Activated CD4-positive, alpha-beta T cell treated with anti-CD3 and anti-CD28 coated beads, Interleukin-2, amount 50 U/mL, for 16 hours (primary cell): ENCODE measurements at places on chromosomes 7 and 10.

- peak; percentile 25 for DNase-seq
Observed at GRCh38 chr7:37284805-37285231, 163.8 kb downstream of the ELMO1 start.

GRCh38 chr10:131915990-131916766 is 15.4 kb downstream of the PPP2R2D start:
- no peak for DNase-seq

DNA sequence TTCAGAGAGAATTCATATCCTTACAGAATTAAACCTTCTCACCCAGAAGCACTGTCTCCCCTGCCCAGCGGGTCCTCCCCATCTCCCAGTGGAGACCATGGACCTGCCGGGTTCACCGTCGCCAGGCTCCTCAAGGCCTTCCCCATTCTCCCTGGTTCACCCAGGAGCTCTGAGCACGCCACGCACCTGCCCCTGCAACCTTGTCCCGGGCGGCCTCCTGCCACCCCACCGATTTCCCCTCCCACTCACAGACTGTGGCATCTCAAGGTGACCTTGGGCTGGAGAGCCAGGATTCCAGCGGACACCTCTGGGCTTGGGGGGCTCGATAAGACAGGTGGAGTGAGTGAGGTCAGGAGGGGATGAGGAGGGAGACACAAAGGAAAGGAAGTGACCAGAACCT is 135.3 kb downstream of the PTPRN2 start:
- no peak for DNase-seq

DNA sequence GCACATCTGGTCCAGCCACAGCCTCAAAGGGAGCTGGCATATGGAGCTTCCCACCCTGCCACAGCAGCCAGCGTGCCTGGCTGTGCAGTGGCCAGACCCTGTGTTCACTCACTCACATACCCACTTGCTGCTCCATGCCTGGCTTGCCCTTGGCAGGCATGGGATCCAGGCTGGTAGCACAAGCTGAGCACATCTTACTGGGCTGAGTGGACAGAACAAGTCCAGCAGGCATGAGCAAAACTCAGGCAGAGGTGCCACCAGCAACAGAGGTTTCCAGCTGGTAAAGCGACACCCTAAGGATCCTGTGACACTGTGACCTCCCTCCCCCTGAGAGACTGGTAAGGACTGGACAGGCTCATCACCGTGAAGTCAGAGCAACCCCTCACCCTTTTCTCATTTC is 25.1 kb downstream of the SVIL start:
- DNase-seq = no peak

DNA sequence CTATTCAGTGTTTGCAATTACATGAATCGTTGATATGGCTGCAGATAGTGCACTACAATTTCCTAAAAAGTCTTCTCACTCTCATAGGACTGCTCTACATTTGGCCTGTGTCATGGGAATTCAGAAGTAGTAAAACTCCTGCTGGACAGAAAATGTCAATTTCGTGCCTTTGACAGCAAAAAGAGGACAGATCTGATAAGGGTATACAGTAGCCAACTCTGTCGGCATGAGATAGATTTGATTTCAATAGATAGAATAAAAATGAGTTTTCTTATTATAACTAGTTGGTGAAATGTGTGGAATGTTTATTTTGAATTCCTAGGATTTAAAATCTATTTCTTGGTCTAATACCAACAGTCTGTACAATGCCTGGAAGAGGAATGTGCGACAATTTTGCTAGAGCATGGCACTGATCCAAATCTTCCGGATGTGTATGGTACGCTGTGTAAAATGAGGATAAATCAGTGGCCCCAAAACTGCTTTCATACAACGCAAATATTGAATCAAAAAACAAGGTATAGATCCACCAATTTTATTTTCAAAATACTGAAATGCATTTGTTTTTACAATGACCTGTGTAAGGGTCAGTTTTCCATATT is 133.5 kb upstream of the CDK13 start:
- no peak for DNase-seq

GRCh38 chr10:36053775-36054174 is 411.7 kb upstream of the FZD8 start:
- no peak for DNase-seq

DNA sequence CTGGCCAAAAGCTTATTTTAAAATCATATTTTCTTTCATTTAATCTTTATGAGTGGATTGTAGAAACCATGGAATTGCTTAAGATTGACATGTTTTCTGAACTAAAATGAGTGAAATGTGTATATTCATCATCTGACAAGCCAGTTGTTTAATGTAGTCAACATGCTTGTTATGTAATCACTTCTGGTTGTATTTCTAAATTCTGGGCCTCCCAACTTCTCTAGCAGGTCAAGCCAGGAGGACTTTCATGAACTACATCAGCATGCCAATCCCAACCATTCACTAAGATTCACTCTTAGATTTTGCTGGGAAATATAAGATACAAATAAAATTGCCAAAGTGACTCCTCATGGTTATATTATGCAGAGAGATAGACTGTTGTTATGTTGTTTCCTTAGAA is 21.1 kb upstream of the MAP3K8 start:
- no peak for DNase-seq

DNA sequence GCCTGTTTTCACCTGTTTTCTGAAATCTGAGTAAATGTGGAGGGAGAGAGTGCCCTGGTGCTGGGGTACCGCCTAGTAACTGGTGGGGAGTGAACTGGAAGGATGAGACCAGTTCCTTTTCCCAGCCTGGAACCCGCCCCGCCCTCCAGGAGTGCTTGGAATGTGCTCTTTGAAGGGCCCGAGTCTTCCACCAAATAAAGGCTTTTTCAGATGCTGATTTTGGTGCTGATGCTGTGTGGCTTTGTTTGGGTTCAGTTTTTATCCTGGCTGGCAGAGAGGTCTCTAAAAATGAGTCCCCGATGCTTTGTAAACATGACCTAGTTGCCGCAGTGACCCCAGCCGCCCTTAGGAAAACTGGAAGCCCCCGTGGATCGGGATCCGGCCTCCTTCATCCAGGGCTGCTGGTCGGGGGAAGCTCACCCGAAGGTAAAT is 25.9 kb downstream of the FOXK1 start:
- no peak for DNase-seq

- no peak for DNase-seq
Observed at GRCh38 chr7:87151729-87152111, 533 bp upstream of the DMTF1 start.

DNA sequence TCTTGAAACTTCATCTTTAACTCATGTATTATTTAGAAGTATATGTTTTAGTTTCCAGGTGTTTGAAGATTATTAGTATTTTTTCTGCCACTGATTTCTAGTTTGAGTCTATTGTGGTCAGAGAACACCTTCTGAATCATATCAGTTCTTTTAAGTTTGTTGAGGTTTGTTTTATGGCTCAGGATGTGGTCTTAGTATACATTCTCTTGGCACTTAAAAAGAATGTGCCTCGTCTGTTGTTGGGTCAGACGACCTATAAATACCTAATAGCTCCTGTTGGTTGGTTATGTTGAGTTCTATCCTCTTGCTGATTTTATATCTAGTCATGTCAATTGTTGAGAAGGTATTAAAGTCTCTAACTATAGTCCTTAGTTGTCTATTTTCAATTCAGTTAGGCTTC is 15.9 kb downstream of the TDRD1 start:
- DNase-seq = peak; percentile 54

DNA sequence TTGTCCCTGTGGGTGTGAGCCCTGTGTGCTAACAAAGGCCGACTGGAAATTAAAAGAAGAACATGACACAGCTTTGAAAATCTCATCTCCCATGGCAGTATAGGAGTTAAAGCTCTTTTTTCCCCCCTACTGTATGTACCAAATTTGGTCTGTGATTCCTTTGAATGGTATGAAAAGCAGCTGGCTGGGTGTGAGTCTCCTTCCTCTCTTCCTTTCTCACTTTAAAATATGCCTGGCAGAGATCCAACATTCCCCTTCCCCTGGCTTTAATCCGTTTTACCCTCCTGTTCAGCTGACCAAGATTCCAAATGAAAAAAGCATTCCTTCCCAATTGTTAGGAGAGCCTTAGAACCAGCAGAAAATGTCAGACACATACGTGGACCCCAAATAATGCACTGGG is 225.0 kb upstream of the CELF2 start:
- no peak for DNase-seq

GRCh38 chr7:106534271-106534846 is 126.6 kb downstream of the CCDC71L start:
- DNase-seq = no peak

DNA sequence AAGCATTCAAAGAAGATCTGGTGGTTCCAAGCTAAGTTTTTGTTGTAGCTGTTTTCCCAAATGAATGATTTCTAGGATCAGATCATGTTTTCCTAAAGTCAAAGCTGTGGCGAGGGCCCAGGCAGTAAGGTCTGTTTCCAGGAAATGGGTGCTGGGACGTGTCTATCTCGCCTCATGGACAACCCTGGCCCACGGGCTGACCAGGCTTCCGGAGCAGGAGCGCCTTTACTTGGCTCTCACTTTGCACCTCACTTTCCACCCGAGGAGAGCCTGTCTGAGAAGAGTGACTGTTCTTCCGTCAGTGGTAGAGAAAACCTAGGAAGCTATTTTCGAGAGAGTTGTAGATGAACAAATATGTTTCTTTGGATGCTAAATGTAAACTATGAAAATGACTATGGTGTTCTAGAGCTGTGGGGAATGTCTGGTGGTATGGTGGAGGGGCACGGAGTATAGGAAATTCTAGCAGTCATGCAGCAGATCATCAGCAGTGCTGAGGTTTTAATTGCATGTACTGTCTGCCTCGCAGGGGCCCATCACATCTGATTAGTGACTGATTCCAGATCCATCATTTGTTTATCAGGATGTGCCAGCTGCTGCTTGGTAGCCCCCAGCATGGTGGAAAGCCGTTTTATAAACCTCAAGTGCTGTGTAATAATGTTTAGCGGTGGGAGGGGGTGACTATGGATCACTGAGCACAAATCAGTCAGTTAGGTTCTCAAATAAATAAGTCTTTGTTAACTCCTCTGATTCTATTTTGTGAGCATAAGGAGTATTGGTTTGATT is 66.6 kb downstream of the VWC2 start:
- no peak for DNase-seq

DNA sequence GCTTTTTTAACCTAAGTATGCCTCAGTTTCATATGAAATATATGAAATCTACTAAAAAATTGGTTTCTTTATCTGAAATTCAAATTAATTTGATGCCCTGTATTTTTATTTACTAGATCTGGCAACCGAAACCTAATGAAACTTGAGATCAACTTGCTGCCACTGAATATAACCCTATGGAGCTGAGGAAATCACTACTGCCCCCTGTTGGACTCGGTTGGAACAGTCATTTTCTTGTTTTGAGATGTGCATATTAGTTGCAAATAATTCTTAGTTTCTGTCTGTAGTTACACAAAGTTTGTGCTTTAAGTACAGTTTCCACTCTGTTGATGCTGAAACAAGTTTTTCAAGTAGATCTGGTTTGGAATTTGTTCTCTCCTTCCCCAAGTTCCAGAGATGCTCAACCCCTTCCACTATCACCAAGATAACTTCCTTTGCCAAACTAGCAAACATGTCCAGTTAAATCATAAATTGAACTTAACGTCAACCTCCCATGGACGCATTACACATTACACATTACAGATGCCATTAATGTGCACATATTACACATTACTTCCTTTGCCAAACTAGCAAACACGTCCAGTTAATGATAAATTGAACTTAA is 22.2 kb upstream of the EXOC4 start:
- peak; percentile 47 for DNase-seq

DNA sequence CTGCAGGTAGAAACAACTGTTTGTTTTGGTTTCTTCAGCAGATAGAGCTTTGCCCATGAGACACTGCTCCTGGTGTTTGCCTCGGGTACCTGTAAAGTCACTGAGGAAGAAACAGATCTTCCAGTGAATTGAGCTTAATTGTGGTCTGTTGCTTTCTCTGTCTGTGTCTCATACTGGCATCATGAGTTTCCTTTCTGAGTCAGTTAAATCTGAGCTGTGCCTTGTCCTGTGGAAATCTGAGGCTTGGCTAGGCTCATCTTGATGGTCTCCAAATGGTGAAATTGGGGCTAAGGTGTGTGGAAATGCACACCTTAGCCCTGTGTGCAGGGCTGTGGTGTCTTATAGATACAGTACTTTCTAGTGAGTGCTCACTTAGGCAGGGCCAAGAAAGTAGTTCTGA is 67.4 kb downstream of the GBF1 start:
- DNase-seq = no peak

GRCh38 chr7:95205665-95206225 is 118.6 kb downstream of the PON1 start:
- no peak for DNase-seq

GRCh38 chr7:3399858-3400257 is 98.8 kb downstream of the SDK1 start:
- no peak for DNase-seq

DNA sequence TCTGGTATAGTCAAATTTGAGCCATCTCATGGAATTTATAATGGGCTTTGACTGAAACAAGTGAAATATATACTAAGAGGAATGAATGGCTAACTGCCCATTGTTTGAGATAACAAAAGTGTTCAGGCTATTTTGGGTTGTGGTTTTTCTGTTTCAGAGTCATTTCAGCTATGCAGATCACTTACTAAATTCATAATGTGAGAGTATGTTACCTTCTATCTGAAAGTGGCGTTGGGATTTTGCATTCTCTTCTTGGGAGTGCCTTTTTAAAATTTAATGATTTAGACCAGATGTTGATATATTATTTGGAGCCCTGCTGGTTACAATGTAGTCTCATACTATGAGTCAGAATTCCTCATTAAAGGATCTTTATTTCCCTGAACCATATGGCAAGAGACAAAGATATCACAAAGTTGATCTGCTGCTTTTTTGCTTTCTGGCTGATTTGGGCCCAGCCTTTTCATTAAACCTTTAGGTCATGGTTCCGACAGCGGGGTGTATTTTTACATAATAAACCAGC is 10.4 kb downstream of the VCL start:
- peak; percentile 38 for DNase-seq

DNA sequence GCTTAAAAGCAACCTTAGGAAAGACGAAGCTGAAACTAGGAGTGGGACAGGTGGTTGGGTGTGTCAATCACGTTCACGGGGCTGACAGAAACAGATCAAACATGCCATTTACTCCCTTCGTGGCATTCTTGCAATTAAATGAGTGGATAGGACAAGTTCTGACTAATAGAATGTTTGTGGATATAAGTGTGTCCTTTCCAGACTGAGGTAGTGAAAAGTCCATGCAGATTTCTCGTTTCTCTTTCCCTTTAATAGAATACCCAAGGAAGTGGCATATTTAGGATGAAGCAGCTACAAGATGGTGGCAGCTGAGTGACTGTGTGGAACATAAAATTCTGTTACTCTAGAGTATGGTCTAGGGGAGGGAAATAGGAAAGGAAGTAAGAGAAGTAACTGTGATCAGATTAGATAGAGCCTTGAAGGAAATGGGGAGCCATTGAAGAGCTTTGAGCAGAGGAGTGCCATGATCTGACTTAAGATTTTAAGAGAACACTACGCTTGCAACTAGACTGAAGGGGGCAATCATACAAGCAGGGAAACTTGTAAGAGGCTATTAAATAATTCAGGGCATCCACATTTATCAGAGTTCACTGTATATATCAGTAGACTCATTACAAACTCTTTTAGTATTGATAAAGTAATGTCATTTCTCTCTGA is 46.3 kb upstream of the HYAL4 start:
- DNase-seq = no peak
